ENCODE measurements at places on chromosomes 3 and 15.

DNA sequence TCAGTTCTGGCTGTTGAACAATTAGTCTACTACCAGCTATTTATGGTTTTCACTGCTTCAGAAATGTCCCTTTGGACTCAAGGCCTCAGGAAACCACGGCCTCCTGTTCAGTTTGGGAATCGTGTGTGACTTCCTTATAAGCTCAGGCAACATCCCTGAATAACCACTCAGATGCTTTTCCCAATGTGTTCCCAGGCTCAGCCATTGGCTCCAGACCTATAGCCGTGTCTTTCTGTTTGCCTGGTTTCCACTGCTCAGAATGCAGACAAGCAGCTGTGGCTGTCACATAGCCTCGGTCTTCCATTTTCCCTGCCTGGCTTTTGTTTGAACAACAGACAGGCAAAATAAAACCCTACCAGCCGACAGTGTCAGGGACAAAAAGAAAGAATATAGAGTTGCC lies 63.2 kb upstream of the ATP2B2 start:
- DNase-seq, result peak; percentile 17

DNA sequence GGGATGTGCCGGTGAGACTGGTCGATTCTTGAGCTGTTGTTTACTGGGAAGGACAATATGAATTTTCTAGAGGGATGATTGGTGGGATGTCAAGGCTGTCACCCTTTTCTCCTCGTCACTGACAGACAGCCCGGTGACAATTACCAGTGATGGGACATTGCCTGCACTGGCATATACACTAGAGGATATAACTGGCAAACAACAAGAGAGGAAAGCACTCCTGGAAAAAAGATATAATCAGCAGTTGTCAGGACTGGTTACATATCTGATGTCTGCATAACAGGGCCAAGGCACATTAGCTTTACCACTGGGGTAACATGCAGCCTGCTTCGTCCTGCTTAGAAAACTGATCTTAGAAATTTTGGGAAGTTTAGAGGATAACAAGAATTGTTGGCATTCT lies 131.1 kb downstream of the ROBO2 start:
- no peak for DNase-seq

DNA sequence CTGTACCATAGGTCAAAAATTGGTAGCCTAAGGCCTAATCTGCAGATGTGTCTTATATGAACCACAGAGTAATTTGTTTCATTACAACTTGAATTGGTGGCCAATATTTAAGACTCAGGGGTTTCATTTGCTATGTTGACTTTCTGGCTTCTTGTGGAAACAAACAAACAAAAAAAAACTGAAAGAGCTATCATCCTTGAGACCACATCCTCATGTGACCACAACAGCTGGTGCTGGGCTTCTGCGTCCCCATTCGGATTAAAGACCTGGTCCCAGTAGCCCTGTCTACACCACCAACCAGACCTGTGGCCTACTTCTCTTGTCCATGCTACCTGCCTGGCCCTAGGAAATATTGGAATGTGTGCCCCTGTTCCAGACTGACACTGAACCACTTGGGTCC lies 61.7 kb downstream of the STRIT1 start:
- DNase-seq, result no peak

DNA sequence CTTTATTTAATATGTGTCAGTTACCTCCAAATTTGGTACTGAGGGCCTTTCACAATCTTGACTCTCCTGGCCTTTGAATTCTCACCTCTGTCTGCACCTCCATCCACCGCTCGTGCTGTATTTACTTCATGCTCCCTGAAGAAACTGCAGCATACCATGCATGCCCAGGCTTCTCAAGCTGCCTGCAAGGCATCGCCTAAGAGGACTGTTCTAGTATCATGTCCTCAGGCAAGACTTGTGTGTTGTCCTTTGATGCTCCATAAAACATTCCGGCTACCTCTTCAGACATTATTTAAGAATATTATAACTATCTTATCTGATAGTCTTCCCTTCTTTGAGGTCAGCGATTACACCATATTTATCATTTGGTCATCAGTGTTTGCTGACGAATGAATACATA lies 682.5 kb downstream of the NR2F2 start:
- no peak for DNase-seq

DNA sequence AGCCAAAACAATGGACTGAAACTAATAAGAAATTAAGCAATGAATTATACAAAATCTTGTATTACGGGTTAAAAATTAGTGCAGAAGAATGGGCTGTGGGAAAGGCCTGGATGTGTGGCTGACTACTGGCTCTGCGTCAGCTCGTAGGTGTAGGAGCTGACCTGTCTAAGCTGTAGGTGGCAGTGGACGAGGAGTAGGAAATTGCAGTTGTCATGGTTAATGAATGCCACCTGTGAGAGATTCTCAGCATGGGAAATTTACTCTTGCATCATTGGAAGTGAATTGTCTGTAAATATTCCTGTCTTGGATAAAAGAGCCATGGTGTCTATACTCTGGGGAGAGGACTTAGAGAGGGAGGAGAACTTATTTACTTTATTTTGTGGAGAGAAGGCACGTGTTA lies 23.4 kb downstream of the CHRNA7 start:
- no peak for DNase-seq

- DNase-seq, result no peak
Measured at GRCh38 chr3:143475981-143476380, 356.4 kb downstream of the CHST2 start.

GRCh38 chr3:71168121-71168721 lies 415.3 kb downstream of the FOXP1 start:
- no peak for DNase-seq

GRCh38 chr3:104878395-104878794 lies 488.3 kb upstream of the ALCAM start:
- no peak for DNase-seq

DNA sequence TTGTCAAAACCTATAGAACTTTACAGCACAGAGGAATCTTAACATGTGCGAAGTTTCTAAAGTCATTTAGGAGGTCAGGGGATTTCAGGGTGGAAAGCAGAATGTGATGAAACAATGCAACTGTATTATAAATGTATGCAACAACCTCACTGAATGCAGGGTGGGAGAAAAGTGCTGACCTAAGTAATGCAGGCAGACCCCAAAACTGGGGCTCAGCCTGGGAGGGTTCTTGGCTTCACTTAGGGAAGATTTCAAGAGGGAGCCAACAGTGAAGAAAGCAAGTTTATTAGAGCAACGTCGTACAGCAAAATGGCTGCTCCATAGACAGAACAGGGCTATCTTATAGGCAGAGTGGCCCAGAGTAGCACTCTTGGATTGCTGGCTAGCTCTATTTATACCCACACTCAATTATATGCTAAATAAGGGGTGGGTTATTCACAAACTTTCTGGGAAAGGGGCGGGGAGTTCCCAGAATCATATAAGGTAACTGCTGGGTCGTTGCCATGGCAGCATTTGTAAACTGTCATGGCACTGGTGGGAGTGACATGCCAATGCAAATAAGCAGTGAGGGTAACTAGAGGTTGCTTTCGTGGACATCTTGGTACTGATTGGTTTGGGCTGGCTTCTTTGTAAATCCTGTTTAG lies 14.2 kb upstream of the CAND2 start:
- no peak for DNase-seq

- no peak for DNase-seq
Measured at GRCh38 chr3:13553686-13554085, 4.8 kb downstream of the FBLN2 start.

DNA sequence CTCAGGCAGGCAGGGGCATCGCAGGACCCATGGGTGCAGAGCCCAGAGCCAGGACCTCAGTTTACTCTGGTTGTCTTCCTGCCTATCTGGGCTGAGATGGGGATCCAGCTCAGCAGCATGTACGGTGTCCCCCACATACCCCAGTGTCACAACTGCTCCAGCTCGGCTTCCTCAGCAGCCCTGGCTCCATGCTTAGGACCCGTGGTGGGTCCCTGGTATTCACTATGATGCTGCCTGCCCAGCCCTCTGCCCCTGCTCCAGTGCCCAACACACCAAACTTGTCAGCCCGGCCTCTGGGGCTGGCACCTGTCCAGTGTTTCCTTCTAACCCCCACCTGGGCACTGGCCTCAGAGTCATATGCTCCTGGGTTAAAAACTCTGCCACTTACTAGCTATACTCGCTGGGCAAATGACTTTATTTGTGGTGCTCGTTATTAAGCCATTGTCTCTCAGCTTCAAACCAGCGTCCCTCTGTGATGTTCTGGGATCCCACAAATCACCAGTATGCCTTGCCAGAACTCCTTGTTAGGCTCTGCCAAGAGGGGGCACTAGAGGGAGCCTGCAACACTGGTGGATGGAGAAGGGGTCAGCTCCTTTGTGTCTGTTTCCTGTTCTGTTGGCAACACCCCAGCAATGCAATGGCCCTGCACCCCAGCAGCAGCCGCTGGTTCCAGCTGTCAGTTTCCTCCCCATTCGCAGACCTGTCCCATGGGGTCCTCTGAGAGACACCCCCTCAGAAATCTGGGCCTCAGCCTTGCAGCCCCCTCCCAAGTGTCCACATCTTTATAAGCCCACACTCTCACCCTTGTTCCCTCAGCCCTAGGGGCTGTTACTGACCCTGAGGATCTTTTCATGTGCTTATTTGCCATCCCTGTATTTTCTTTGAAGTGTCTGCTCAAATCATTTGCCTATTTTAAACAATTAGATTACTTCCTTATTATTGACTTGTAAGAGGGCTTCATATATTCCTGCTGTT lies 24.1 kb upstream of the MRPS22 start:
- DNase-seq, result no peak

DNA sequence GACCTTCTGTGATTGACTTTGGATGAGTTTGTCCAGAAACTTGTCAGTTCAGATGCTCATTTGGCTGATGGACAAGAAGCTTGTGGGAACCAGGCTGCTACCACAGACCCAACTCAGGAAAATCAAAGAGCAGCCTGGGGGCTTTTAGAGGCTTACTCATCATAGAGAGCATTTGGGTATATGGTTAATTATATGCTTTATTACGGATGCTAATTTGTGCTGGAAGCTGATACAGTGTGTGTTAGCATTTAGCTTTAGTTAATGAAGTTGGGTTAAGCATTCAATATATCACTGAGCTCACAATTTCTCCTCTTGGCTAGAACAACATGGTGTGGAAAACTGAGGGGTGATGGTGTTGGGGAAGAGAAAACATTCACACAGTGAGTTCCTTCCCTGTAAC lies 664.2 kb upstream of the CFAP20DC start:
- DNase-seq, result no peak

- DNase-seq, result no peak
Measured at GRCh38 chr3:17190353-17191078, 305.8 kb downstream of the PLCL2 start.

DNA sequence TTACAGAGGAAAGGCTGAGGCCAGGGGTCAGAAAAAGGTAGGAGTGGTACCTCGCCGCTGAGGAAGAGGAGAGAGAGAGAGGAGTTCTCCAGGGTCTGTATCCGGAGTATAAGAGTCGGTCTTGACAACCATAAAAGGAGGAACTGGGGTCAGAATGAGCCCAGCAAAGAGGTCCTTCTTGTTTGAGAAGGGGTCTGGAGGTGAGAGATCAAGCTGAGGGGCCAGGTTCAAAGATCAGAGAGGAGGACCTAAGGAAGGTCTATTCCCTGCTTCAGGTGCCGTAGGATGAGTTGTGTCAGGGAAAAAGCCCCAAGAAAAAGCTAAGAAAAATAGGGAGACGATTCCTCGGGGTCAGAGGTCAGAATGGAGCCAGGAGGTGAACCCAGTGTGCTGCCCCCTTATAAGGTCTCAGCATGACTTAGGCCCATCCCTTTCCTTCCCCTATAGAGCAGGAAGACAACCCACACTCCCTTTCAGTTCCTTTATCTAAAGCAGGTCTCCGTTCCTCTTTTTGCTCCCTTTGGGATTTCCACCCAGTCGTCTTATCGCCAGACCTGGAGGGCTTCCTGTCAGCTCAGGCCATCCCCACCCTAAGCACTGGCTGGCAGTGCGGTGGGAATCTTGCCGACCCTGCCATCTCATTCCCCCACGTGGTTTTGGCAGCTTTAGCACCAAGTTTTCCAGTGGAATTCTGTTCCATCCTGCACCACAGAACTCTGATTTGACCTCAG lies 651 bp downstream of the MTMR14 start:
- DNase-seq, result no peak

GRCh38 chr3:192901435-192901834 lies 16.2 kb downstream of the MB21D2 start:
- no peak for DNase-seq

DNA sequence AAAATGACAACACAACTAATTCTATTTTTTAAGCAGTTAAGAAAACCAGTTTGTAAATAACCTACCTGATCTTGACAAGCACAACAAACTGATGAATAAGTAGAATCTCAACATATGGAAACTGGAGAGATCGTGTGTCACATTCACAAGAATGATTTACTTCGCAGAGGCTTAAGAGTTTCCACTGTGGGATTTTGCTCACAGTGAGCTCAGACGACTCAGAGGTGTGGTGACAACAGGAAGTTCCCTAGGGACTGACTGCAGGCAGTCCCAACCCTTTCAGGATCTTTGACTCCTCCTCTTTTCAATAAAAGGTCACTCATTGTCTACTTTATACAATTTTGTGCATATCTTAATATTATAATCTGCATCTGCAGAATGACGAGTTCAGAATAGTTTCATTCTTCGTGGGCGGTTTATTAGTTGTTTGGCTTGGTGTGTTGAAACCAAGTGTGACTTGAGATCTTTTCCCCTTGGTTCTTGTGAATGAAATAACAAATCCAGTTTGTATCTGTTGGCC lies at the start of gene LIPH:
Gene LIPH (minus strand): TSS at position 231 of the 520 bp plus-strand sequence. CDS start 117 bp downstream, at position 114.
- peak; percentile 1 for DNase-seq

- DNase-seq, result no peak
Measured at GRCh38 chr3:138222131-138222941, 35.2 kb downstream of the ARMC8 start.

DNA sequence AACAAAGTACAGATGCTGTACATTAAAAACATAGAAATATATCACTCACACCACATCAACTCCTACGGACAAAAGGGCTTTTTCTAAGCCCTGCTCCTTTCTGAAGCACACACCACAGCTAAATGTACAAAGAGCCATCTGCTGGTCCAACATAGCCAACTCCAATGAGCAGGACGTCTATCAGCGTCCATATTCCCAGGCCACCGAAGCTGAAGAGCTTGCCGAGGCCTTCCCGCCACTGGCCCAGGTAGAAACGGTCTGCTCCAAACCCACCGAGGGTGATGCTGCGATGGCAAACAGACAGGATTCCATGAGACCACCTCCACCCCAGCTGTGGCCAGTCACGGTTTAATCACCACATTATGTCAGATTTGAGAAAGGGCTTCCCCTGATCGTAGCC lies 9.8 kb downstream of the TM2D3 start:
- DNase-seq, result no peak

DNA sequence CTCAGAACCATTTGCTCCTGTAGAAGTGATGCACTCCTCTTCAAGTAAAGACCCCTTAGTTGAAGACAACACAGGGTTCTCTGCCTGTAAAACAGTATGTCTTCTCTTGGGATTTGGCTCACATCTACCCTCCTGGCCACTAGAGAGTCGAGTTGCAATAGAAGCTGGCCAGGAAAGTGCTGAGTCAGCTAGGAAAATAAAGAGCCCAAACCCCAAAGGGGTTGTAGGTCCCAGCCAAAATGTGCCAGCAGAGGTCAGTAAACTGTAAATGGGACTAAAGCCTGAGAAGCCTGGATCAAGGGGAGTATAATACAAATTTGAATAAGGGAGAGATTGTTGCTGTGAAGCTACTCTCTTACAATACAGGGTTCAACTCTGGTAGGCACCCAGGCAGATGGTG lies 37.2 kb upstream of the THBS1 start:
- DNase-seq, result no peak

All from skin of body (tissue), 3 donors.